ENCODE measurements at places on chromosomes 6 and 20.

GRCh38 chr6:24851086-24851485 lies 52.4 kb upstream of the ARMH2 start:
- DNase-seq = no peak

DNA sequence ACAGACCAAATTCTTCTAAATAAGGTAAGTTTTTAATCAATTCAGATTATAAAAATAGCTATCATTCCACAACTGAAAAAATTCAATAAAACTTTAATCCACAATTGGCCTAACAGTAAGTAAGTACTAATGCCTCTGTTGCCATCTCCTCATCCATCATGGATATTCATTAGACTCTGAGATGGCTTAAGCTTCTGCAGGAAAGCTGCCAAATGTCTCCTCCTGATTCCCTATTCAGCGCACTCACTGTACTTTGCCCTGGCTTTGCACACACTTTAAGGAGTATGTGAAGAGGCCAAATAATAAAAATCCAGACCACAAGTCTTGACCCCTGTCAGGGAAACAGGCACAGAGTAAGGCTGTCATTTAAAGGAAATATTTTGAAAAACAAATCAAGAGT lies 23.6 kb downstream of the PGM3 start:
- peak; percentile 37 for DNase-seq

- DNase-seq = no peak
Observed at GRCh38 chr6:126227833-126228702, 111.8 kb upstream of the CENPW start.

DNA sequence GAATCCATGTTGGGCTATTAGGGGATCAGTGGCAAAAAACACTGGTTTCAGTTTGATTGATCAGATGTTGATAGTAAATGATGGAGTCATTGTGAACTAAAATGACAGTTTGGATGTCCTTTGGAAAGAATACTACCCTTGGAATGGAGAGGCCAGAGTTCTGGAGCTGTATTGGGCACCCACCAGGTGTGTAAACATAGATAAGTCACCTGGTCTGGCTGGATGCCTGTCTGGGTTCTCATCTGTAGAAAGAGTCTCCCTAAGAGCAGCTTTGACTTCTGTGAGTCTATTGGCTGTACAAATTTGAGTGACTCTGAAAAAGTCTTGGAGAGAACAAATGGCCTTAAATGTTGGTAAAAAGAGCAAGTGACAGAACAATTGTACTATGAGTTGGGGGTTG lies 115.0 kb downstream of the SCP2D1 start:
- DNase-seq = no peak

- DNase-seq = no peak
Observed at GRCh38 chr6:23783901-23784300, 342.1 kb upstream of the NRSN1 start.

- peak; percentile 81 for DNase-seq
Observed at GRCh38 chr6:36623547-36624459, 29.6 kb downstream of the SRSF3 start.

DNA sequence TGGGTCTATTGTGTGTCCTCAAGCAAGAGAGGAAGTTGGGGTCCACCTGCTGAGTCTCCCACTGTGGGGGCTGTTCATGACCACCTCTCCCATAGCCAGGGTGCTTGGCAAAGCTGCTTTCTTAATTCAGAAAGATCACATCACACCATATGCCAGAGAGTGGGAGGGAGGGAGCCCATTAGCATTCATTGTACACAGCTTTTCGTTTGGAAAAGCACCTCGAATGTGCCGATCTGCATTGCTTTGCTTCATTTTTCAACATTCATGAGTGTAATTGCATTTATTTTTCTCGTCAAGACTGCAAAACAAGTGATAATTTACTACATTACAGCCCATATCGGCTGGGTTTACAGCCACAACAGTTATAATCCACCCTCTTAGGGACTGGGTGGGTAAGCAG lies 327.3 kb downstream of the PTPRT start:
- DNase-seq = no peak

GRCh38 chr6:30683183-30683979 lies 3.1 kb downstream of the PPP1R18 start:
- no peak for DNase-seq

- DNase-seq = no peak
Observed at GRCh38 chr20:21396599-21397340, 556 bp downstream of the NKX2-4 start.

- peak; percentile 73 for DNase-seq
Observed at GRCh38 chr6:104855507-104855906, 4.2 kb downstream of the HACE1 start.

GRCh38 chr20:4328541-4328940 lies 313.2 kb upstream of the RNF24 start:
- DNase-seq = no peak

DNA sequence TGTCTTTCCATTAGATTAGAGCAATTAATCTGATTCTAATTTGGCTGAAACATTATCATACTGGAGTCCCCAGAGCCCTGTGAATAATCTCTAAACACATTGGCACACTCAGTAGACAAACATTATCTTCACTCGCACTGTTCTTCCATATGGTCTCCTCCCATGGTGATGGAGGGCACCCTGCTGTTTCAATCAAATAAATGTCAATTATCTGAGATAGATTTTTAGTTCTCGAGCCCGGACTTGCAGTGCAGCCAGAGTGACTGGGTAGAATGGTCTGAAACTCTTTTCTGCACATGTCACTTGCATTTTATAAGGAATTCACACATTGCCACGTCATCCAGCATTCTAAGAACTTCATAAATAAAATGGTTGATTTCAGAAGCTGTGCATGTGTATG lies 90.6 kb upstream of the MAP3K7 start:
- no peak for DNase-seq

DNA sequence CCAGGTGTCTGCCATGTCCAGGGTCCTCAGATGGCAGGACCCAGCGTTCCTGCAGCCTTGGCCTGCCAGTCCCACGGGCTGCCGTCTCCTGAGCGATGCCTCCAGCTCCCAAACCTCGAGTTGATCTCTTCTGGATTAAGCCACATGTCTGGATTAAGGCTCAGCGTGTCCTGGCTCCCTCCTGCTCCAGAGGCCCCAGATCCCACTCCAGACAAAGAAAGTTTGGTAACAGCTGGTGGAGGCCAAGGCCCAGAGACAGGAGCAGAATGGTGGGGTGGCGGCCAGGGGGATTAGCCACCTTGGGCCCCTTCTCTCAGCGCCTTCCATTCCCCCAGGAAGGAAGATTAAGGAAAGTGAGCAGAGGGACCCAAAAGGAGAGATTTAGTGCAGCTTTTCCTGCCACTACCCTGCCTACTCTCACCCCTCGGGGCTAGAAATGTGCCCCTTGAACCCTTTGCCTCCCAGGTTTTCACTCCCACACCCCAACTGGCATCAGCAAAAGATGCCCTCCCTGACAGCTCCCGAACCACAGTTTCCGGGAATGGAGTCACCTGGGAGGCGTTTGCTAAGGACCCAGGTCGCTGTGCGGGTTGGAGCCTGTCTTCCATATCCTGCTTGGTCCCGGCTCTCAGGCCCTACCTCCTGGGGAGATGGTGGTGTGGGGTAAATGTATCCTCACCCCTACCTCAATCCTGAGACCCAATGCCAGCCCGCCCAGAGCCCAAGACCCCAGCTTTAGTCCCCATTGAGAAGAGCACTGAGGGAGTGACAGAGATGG lies 6.9 kb downstream of the SPDEF start:
- no peak for DNase-seq

GRCh38 chr6:98014442-98015201 lies 731.6 kb upstream of the MMS22L start:
- DNase-seq = no peak

DNA sequence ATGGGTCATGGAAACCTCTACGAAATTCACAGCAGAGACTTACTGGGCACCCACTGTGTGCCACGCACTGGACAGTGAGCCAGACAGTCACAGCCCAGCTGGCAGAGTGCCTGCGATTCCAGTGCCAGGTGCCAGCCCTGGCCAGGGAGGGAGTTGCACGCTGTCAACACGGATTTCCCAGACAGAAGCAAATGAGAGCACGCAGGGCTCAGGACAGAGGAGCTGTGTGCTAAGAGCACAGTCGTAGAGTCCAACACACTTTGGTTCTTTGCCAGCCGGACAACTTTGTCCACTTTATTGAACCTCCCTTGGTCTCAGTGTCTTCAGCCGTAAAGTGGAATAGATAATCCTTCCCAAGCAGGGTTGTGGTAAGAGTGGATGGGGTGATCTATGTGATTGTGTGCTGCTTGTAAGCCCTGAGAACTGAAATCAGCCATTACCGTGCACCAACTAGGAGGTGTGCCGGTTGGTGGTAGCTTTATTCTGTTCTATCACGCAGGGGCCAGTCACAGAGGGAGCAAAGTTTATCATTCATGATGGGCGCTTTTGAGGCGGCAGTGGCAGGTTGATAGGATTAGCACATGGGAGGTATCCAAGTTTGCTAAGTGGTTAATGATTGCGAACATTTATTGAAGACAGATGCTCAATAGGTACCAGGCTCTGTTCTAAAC lies 40.6 kb downstream of the SIRPA start:
- DNase-seq = no peak

DNA sequence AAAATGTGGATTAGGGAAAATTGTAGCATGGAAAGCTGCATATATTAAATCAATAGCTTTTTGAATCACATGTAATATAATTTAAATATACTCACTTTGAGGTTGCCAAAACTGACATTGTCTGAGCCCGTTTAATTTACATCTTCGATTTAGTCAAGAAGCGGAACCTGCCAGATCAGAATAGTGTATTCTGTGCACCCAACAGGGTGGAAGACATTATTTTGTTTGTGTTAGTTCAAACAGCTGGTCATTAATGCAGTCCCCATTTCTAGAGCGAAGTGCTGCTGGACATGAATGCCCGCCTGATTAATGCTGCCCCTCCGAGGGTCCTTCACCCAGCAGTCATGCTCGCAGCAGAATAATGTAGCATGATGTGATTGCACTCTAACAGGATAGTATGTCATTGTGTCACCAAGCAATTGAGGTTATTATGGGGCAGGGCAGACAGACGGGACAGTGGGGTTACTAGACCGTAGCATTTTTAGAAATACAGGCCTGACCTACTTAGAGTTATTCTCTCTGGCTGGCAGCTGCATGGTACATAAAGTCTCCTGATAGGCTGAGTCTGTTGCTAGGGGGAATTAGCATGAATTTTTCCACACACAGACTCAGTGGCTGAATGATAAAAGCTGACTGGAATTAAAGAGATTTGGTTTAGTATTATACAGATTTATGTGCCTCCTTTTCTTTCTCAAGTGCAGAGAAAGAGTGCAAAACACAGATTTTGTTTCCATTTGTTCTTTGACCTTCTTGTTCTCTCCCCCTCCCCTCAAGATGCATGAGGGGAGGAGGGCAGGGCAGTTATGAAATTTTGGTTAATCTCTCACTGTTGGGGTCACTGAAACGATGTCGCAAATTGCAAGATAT lies 147.1 kb downstream of the PRL start:
- no peak for DNase-seq

GRCh38 chr6:33945931-33946330 lies 142.1 kb upstream of the MLN start:
- no peak for DNase-seq

GRCh38 chr6:83709748-83710050 lies 798 bp upstream of the SNAP91 start:
- no peak for DNase-seq

- DNase-seq = no peak
Observed at GRCh38 chr6:166346965-166347364, 4.6 kb upstream of the SFT2D1 start.

DNA sequence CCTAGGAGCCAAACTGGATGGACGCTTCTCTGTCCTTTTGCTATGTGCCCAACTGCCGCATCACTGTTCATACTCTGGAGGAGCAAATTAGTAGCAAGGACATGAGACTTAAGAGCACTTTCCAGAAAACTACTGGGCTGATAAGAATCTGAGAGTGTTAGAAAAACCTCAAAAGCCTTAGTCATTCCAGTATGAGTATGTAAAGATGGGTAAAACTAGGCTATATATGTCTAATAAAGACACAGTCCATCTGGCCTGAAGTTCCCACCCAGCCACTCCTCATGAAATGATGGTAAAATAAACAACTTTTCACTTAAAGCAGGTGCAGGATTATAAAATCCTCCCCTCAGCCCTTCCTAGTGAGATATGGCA lies 30.6 kb downstream of the SHLD1 start:
- DNase-seq = peak; percentile 63

- DNase-seq = no peak
Observed at GRCh38 chr20:1264727-1265126, 1.4 kb upstream of the SNPH start.

DNA sequence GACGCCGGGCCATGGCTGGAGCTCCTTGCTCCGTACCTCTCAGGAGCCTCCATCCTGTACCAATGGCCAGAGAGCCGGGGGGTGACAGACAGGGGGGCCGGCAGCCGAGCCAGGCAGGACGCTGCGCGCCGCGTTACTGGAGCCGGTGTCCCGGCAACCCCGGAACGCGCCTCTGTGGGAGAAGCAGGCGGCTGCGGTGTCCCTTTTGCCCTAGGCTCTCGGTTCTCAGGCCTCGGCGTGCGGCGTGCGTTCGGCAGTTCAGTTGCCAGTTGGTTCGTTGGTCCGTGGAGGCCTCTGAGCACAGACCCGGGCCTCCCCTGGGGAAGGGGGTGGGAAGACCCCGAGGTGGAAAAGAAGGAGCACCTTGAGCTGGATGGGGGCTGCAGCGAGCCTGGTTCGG lies at the start of gene SPATS1:
Gene SPATS1, plus strand, starts transcription at position 162 of the 400 bp plus-strand sequence. CDS start 446 bp downstream, outside the sequence.
- peak; percentile 3 for DNase-seq

- peak; percentile 42 for DNase-seq
Observed at GRCh38 chr6:115891111-115891669, 169.5 kb downstream of the FRK start.

DNA sequence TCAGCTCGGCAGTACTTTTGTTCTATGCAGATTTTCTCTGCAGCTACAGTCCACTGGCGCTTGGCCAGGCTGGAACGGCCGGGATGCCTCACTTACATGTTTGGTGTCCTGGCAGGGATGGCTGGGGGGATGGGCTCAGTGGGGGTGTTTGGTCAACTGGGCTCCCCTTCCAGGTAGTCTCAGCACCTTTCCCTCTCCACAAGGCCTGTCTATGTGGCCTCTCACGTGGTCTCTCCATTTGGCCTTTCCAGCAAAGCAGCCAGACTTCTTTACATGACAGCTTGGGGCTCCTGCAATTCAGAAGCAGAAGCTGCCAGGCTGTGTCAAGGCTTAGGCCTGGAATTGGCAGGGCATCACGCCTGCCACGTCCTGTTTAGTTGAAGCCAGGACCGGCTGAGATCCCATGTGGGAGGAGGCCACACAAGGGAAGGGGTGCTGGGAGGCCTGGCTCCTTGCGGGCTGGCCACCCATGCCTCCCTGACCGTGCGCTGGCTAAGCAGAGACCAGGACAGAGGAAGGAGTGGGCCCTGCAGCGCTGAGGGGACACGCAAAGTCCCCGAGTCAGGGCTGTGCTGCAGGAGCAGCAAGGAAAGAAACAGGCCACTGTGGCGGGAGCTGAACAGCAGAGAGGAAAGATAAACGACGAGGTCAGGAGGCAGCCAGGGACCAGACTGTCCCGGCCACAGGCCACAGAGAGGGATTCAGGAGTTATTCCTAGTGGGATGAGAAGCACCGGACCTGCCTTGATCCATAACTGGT lies 38.9 kb downstream of the MGME1 start:
- no peak for DNase-seq

- no peak for DNase-seq
Observed at GRCh38 chr20:24747010-24747712, 201.9 kb upstream of the CST7 start.

Data from EH (cell line).